H9 (cell line): ENCODE measurements at places on chromosomes 12 and 14. TPM values are rescaled to one million over a fixed set of nuclear protein-coding genes. Genes with fewer than 3 reads are reported as not detected.
A peak's percentile ranks its signal among the peaks of the same experiment; 100 is the strongest.

GRCh38 chr14:20624495-20625070 is 16.9 kb downstream of the OR6S1 start:
- peak; percentile 85 for DNase-seq

HOXC11 gene
- total RNA-seq: not detected in 2 replicates

GLI1 gene
- 25.8 and 28.4 TPM in 2 replicates for total RNA-seq

- no peak for DNase-seq
Measured at GRCh38 chr12:19872621-19873540, 433.6 kb downstream of the AEBP2 start.

DNA sequence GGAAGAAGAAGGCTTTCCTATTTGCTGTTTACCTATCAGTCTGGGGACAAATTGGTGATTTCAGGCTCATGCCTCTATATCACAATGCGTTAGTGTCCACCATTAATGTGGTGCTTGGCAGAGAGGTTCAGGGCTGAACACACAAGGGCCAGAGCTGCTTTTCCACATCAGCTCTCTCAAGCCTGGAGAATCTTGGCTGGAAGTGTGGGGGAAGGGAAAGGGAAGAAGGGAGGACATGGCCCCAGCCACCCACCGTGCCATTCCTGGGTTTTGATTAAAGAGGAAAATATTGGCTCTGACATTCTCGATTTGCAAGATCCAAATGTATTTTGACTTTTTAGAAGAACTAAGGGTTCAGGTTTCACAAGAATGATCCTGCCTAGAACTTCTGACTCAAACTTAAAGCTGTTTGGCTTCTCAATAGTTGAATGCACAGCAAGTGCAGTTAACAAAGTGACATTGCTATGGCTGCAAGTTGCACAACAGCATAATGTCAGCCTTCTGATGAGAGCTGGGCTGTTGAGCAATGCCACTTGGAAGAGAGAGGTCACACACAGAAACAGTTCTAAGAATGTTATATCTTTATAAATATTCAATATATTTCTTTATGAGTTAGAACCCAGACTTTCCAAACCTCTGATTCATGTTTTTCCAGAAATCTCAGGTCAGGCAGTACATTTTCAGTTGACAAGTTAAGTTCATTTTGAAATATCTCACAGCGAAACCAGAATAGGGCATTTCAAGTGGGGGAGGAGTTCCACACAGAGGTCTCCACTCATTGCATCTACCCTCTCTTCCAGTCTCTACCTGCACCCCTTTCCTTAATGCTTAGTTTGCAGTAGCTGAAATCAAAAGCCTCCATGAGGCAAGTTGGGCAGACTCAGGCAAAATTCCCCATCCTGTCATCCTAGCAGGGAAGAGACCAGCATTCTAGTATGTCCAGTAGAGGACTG is 25.3 kb downstream of the IGF1 start:
- DNase-seq: no peak

DNA sequence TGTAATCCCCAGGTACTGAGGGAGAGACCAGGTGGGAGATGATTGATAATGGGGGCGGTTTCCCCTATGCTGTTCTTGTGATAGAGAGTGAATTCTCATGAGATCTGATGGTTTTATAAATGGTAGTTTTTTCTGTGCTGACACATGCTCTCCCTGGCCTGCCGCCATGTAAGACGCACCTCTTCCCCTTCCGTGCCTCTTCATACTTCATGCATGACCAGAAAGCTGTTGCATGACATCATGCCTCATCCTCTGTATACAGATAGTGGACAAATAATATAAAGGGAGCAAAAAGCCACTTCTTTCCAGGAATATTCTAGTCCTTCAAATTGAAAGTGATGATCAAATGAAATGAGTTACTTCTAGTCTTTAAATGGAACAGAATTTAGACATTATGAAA is 47.3 kb upstream of the LRIG3 start:
- no peak for DNase-seq

DNA sequence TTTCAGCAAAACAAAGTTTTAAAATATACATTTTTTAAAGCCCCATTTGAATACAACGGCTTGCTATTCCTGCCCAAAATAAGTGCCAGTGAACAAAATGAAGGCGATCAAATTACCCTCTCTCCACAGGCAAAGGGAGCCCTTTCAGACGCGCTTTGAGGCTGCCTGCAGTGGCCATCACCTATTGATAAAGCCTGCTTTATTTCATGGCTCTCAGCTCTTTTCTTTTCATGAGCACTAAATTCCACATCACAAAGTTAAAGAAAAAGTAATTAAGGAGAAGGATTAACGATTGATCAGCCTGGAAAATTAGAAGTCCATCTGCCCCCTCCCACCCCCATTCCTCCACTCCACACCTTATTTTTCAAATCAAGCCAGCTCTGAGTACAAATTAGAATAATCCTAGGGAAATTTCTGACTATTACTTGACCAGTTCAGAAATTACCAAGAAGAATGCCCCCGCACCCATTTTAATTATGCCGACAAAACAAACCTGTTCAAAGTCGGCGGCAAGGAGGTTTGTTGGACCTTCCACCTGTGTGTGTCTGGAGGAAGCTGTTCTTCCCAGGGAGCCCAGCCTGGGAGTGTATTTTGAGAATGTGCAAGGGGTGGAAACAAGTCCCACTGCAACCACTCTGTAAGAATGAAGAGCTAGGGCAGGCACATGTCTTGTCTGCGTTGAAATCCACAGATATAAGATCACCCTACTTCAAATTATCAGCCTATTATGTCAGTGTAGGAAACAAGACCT is 64.2 kb upstream of the RIC8B start:
- DNase-seq: no peak

DNA sequence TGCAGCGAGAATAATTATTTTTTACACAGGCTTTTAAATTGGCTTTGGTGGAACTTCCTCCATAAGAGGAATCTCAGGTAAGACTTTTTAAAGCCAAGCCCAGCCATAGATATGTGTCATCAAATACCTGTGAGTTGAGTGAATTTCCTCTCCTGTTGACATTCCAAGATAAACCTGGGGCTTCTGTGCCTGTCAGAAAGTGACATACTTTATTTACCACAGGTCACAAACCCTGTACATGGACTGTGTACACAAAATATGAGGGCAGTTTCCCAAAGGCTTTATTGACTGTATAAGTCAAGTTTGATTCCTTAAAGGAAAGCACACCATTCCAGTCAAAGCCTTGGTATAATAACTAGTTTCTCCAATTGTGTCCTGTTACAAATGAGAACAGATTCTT is 25.9 kb upstream of the SRSF5 start:
- no peak for DNase-seq

HELB gene
- 10.2 and 10.7 TPM in 2 replicates for total RNA-seq

PLCZ1 gene
- not detected in 2 replicates for total RNA-seq

- no peak for DNase-seq
Measured at GRCh38 chr12:82448911-82449578, 90.7 kb downstream of the METTL25 start.

DNA sequence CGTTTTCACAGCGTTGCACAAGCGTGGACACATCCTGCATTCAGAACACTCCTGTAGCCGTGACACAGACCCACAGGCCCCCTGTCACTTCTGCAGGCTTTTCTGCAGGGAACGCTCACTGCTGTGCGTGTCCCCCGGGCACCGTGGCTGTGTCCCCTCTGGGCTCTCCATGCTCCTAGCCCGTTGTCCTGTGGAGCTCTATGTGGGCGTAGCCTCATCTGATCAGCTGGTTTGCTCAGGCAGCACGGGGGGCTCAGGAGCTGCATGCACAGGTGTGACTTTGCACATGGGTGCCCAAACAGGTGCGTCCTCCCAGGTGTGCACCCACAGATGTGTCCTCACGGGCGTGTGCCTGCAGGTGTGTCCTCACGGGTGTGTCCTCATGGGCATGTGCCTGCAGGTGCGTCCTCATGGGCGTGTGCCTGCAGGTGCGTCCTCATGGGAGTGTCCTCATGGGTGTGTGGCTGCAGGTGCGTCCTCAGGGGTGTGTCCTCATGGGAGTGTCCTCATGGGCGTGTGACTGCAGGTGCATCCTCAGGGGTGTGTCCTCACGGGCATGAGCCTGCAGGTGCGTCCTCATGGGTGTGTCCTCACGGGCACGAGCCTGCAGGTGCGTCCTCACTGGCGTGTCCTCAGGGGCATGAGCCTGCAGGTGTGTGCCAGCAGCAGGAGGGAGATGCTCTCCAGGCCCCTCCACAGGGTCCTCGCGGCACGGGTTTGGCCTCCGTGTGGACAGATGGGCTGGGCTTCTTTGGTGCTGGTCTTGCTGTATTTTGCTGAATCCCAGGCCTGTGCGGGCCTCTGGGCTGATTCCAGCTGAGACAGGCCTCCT is 17.5 kb downstream of the MTA1 start:
- no peak for DNase-seq

DNA sequence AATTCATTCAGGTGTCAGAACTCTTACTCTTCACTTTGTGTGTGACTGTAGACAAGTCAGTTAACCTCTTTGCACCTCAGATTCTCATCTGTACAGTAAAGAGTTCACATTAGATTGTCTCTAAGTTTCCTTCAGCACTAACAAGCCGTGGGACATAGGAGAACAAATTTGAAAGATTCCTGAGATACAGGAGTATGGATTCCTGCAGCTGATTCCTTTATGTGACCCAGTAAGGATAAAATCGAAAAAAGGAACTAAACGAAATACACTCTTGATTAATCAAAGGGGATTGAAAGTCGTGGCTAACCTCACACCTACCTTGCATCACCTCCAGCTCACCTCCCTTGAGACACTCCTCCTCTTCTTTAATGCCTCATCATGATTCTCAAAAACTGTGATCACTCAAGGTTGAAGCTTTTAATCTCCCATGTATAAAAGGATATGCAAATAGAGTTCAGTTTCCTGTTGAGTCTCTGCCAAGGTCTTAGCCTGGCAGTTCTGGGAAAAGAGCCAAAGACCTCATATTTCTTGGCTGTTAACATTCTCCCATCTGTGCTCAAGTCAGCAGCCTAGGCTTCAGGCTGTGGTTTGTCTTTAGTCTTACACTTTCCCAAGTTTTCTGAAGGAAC is 156.6 kb downstream of the DAD1 start:
- no peak for DNase-seq

SYNDIG1L gene
- 0.22 and 0.33 TPM in 2 replicates for total RNA-seq

GRCh38 chr12:6771091-6771495 is 1.2 kb upstream of the LAG3 start:
- DNase-seq: no peak

DNA sequence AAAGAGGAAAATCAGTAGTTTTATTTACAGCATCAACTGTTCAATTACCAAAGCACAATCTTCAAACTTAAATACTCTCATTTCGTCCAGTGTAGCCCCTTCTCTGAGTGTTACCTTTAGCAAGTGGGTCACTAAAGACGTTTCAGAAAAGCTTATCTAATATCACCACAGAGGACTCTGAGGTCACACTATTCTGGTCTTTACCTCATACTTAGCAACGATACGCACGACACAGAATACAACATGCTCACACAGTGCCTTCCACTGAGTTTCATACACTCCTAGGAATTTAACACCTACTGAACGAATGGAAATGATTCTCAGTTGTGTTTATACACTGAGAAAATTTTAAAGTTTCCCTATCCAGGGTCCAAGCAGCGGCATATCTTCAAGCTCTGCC is 2.0 kb downstream of the SYT10 start:
- no peak for DNase-seq

DNA sequence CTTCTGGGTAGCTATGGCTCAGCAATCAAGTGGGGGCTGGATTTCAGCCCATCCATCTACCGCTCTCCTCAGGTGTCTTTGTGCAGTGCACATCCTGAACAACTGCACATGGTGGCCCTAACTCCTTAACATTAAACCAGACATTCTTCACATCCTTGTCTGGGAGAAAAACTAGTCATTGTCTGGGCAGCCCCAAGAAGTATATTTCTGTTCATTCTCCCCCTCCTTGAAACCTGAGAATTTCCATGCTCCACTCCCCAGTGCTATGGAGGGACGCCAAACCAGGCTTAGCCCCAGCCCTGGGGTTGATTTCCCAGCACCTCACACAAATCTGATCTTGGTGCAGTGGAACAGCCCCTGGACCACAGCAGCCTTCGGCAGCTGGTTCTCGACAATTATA is 13.4 kb downstream of the MYL2 start:
- DNase-seq: no peak

DNA sequence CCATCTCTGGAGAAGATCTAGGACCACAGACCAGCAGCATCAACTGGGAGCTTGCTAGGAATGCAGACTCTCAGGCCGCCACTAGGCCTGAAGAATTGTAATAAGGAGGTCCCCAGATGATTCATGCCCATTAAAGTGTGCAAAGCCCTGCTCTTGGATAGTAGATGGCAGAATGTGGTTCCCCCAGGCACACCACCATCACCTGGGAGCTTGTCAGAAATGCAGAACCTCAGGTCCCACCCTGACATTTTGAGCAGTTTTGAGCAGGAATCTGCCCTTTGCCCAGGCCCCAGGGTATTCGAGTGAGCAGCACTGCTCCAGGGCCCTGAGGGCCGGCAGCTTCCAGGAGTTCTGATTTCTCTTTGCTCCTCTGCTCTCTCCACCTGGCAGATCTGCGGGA is 64.9 kb downstream of the TSPAN11 start:
- DNase-seq: no peak

GRCh38 chr12:54603173-54603814 is 14.8 kb upstream of the PPP1R1A start:
- peak; percentile 72 for DNase-seq

DNA sequence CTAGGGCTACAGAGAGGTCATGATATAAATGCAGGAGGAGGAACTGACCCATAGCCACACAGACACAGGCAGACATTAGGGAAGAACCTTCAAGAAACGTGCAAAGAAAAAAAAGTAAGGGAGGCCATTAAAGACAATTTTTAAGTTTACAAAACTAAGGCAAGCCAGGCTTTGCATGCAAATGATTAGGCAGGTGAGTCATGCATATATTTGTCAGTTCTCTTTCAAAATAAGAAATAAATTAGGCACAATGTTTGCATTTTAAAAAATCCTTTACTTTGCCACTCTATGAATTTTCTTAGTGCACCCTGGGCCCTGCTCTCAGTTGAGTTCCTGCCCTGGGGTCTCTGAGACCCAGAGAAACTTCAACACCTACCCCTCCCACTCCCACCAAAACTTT is 75.0 kb downstream of the PRMT8 start:
- DNase-seq: no peak

POTEM gene
- total RNA-seq: not detected in 2 replicates

- DNase-seq: no peak
Measured at GRCh38 chr12:83141460-83141994, 454.8 kb downstream of the TMTC2 start.

CCDC177 gene
- total RNA-seq: 6.1 and 6.2 TPM in 2 replicates

GRCh38 chr12:7282844-7283243 is 21.0 kb upstream of the ACSM4 start:
- DNase-seq: no peak

GRCh38 chr12:124007826-124008570 is 35.0 kb downstream of the ZNF664 start:
- DNase-seq: no peak

GRCh38 chr14:103334644-103335622 is 896 bp downstream of the EIF5 start:
- DNase-seq: no peak

GRCh38 chr12:15782667-15783066 is 6.5 kb downstream of the EPS8 start:
- DNase-seq: no peak

KCNMB4 gene
- 16.1 and 16.2 TPM in 2 replicates for total RNA-seq

GRCh38 chr14:68877993-68878575 is 85.2 kb upstream of the ZFP36L1 start:
- no peak for DNase-seq

- no peak for DNase-seq
Measured at GRCh38 chr12:68102163-68102562, 57.4 kb downstream of the IFNG start.
